ENCODE measurements at places on chromosomes 5 and 9.

DNA sequence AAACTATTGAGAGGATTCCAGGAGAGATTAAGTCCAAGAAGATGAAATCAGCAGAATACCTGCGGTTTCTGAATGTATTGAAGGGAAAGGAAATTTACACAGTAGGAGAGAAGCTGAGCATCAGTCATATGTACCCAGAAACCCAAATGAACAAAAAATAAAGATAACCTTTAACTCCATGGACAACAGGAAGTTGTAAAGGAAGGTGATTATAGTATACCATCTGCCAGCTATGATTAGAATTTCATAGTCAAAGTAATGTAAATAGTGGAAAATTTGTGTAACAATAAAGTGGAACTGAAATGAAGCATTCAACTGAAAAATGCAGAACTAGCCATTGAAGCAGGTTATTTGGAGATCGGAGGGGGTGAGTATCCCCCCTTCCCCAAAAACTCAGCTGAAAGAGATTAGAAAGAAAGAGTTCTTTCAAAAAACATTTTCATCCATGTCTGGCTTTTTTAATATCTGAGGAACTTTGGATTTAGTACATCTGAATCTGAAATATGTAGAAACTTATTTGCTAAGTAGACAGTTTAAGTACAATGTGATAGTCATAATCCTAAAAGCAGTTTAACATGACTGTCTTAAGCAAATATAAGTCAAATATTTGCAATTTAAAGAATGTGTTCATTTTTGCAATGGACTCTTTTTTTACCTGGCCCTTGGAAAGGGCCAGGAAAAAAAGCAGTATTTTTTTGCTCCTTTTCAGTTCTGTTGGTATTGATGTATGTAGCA is 58.4 kb downstream of the APC start:
- DNase-seq, result no peak

- DNase-seq, result no peak
Observed at GRCh38 chr5:40401284-40402006, 278.3 kb upstream of the PTGER4 start.

GRCh38 chr5:6468104-6468503 is 19.4 kb downstream of the UBE2QL1 start:
- DNase-seq, result no peak

DNA sequence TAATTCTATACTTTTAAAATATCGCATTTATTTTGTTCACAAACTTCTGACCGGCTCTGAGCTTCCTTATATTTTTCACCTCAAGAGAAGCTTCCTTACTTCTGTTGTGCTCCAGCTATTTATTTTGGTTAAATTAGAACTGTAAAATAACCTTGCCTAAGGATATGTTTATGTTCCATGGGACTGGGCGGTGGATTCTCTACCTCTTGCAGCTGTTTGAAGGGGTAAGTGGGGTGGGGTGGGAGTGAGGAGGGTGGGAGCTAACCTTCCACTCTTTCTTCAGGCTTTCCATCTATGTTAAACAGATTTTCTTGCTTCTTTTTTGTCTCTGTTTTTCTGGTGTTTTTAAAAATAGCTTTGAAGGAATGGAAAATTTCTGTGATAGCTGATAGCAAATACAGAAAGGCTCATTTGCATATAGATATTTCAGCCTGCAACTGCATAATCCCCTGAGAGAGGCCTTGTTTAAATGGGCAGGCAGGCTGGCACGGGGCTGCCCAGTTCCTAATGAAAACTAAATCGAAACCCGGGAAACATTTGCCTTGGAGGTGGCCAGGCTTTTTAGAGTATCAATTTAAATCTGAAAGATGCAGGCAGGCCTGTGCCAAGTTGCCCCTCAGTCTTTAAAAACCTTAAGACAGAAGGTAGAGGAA is 122.1 kb upstream of the DMAC1 start:
- no peak for DNase-seq

DNA sequence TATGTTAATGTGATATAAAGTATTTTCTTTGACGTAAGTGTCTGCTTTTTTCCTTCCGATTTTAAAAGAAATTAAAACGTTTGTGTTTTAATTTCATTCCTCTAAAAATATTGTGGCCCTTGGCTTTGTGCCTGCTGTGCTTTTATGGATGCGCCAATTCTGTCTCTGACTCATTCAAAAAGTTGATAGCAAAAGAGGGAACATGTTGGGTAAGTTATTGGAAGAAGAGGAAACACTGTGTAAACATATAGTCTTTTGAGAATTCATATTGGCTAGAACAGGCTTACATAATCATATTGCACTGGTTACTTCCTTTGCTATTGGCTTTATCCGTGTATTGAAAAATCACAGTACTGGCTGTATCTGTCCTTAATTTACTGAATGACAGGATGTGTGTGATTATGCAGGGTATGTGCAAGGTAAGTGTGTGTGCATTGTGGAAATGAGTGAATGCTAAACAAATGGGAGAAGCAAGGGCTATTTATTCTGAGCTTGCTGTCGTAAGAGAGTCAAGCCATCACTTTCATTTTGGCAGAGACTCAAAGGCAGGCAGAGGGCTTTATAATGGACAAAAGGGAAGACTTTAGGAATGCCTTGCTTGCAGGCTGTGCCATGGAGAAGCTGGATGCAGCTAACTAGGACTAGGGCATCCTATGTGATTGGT is 67.8 kb downstream of the SGCD start:
- no peak for DNase-seq

GRCh38 chr5:6634788-6635430 is 1.7 kb downstream of the SRD5A1 start:
- DNase-seq, result no peak

DNA sequence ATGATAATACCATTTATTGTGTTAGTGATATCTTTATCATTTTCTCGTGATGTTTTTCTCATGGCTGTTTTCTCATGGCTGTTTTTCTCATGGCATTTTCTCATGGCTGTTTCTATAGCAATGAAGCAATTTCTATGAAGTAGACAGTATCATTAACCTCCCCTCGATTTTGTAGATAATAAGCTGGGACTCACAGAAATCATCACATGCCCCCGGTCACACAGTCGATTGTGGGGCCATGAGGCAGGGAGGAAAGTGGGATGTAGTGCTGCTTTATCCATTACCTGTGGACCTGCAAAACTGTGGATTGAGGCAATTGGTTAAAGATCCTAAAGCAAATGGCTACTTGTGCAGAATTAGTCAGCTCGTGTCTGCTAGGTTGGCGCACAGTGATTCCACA is 47.3 kb downstream of the TGFBI start:
- DNase-seq, result no peak

DNA sequence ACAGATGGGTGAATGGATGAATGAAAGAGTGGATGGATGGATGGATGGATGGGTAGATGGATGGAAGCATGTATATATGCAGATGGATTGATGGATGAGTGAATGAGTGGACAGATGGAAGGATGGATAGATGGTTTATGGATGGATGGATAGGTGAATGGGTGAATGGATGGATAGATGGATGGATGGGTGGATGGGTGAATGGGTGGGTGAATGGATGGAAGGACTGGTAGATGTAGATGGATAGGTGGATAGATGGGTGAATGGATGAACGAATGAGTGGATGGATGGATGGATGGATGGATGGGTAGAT is 85.1 kb downstream of the COL5A1 start:
- DNase-seq, result no peak

- DNase-seq, result peak; percentile 42
Observed at GRCh38 chr5:161847941-161848391, at the start of gene GABRA1. TSS of gene GABRA1 (plus strand) at chr5:161848120. CDS start at chr5:161850811, 2,691 bp downstream.

GRCh38 chr9:131255676-131256197 is 20.6 kb downstream of the FAM78A start:
- no peak for DNase-seq

DNA sequence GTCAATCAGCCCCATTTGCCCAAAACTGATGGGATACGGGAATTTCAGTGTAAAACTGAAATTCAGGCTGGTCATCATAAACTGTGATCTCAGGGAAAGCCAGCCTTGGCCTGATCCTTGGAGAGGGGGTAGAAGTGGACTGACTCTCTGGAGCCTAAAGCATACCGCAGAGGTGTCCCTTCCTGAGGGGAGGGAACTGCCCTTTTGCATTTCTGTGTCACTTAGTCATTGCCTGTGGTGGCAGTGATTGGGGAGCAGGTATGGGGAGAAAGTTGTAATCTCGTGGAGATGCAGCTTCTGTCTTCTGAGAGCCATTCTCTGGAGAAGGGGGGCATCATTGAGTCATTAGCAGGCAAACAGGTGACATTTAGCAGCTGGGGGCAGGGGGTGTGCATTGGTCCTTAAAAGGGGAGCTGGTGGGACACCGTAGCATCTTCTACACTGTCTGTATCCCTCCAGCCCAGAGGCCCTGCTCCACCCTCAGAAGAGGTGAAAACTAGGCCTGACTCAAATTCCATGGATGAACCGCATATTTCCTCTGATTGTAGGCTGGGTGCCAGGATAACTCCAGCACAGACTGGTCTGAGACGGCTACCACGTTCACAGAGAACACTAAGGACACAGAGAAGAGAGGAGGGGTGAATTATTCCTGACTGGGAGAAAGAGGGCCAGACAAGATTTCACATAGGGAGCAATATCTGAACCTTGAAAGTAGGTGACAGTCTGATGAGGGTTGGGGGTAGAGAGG is 143.3 kb downstream of the SEC61B start:
- no peak for DNase-seq

DNA sequence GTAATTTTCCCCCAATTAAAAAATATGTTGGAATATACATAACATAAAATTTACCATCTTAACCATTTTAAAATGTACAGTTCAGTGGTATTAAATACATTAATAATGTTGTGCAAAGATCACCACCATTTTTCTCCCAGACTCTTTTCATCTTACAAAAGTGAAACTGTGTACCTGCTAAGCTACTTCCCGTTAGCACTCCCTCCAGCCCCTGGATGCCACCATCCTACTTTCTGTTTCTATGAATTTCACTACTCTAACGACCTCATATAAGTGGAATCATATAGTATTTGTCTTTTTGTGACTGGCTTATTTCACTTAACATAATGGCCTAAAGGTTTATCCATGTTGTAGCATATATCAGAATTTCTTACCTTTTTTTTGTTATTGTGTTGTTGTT is 112.9 kb downstream of the HSPA4 start:
- DNase-seq, result no peak

DNA sequence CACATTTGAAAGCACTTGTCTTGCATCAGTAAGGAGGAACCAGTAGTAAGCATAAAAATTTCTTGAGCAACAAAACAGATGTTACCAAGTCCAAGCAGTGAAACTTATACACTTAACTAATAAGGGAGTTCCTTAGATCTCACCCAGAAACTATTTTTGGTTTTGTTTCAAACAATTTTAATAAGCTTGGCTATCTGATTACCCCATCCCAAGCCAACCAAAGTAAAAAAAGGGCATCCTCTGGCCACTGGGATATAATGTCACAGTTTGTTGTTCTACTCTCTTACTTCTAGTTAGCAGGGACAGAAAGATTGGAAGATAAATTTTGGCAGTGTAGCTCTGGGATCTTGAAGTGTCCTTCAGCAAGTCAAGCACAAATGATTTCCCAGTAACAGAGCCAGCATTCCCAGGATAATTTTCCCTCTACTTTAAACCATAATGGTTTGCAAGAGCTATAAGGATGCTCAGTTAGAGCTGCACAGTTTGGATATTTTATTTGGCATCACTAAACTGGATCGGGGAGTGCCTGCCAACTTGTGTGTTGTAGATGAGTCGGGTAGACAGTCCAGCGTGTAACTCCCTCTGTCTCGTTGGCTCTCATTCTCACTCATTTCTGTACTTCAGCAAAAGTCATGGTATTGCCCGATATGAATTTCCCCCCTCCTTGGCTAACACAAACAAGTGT is 161.9 kb upstream of the HMHB1 start:
- no peak for DNase-seq

GRCh38 chr5:4627131-4627530 is 513.0 kb upstream of the ADAMTS16 start:
- no peak for DNase-seq

- DNase-seq, result no peak
Observed at GRCh38 chr9:93089024-93089423, 7.0 kb upstream of the CARD19 start.

- no peak for DNase-seq
Observed at GRCh38 chr5:122187426-122187825, 58.1 kb downstream of the ZNF474 start.

- peak; percentile 56 for DNase-seq
Observed at GRCh38 chr5:141846031-141846430, 32.2 kb downstream of the PCDH1 start.
